ENCODE measurements at places on chromosomes 13 and 19.

DNA sequence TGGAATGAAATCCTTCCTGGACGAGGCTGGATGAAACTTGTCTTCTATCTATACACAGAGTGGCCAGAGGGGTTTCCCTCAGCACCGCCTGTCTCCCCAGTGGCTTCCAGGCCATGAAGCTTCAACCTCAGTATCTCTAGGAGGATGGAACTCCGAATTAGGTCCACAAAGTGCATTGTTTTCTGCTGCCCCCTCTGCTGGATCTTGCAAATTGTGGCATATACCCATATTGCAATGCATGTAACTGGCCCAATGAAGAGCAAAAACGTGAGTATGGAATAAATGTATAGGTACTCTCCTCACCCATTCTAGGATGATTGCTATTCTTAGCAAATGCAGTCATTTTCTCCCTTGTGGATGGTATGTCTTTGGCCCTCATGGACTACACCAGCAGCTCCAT is 14.7 kb upstream of the LILRB4 start:
- no peaks in the 10 kb centered on the region for H3K27me3 ChIP-seq
- H3K27ac ChIP-seq, result no peak overlapping the region
- H3K4me1 ChIP-seq, result no peaks in the 10 kb centered on the region
- H3K36me3 ChIP-seq, result no peaks in the 10 kb centered on the region

- H3K27ac ChIP-seq, result no peak overlapping the region
- H3K36me3 ChIP-seq, result no peaks in the 10 kb centered on the region
- DNase-seq, result no peak
- no peaks in the 10 kb centered on the region for H3K27me3 ChIP-seq
- H3K4me1 ChIP-seq, result peaks cover 10% of the 10 kb centered on the region
These were observed 5.5 kb downstream of the MAST3 start for GRCh38 chr19:18102916-18103542.

- DNase-seq, result no peak
- no peaks in the 10 kb centered on the region for H3K36me3 ChIP-seq
- H3K27me3 ChIP-seq, result no peaks in the 10 kb centered on the region
These were observed 79.9 kb downstream of the STK24 start for GRCh38 chr13:98496966-98497365.

- H3K27me3 ChIP-seq, result no peaks in the 10 kb centered on the region
- no peak for DNase-seq
- H3K36me3 ChIP-seq, result no peaks in the 10 kb centered on the region
- no peak overlapping the region for H3K4me3 ChIP-seq
- H3K4me1 ChIP-seq, result peaks cover 3% of the 10 kb centered on the region
These were observed 170.6 kb upstream of the TSC22D1 start for GRCh38 chr13:44746690-44747089.

DNA sequence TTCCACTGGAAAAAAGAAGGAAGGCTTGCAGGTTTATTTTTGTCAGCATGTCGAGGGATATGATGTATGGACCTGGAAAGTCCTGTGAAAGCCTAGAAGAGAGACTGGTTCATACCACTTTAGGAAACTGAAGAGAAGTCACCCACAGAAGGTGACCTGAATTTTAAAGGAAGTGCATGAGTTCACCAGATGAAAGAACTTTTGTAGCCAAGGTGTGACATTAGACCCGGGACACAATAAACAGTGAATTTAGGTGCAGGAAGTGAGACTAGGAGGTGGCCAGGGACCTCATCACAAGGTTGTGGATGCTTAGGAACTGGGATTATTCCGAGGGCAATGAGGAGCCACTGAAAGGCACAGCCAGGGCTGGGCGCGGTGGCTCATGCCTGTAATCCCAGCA is 79.1 kb downstream of the ZNF429 start:
- no peaks in the 10 kb centered on the region for H3K36me3 ChIP-seq
- no peaks in the 10 kb centered on the region for H3K4me1 ChIP-seq
- no peak overlapping the region for H3K4me3 ChIP-seq
- H3K27me3 ChIP-seq, result no peaks in the 10 kb centered on the region
- no peak overlapping the region for H3K27ac ChIP-seq

GRCh38 chr13:33232883-33233282 is 52.7 kb downstream of the STARD13 start:
- H3K27ac ChIP-seq, result no peak overlapping the region
- no peak for DNase-seq
- H3K4me3 ChIP-seq, result no peak overlapping the region
- H3K36me3 ChIP-seq, result no peaks in the 10 kb centered on the region
- H3K4me1 ChIP-seq, result peaks cover 10% of the 10 kb centered on the region

- H3K27me3 ChIP-seq, result no peaks in the 10 kb centered on the region
- peak overlapping the region; percentile 45 for H3K4me3 ChIP-seq
- no peaks in the 10 kb centered on the region for H3K36me3 ChIP-seq
- H3K4me1 ChIP-seq, result peaks cover 7% of the 10 kb centered on the region
- peak; percentile 43 for DNase-seq
These were observed 535 bp downstream of the CDKN2D start for GRCh38 chr19:10568062-10568825.

DNA sequence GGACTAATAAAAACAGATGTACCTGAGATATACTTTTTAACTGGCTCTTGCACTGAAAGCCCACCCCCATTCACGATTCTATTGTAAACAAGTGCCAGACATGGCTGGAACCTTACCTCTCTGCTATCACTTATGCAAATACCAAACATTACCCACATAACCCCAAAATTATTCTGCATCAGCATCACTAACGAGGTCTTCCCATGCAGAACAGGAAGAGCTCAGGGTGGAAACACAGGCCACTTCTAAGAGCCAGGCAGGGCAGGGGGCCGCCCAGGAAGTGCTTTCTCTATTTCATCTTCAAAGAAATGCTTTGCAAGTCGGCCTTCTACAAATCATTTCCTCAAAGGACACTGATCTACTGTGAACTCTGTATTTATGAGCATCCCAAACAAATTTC is 7.3 kb downstream of the IRS2 start:
- H3K27ac ChIP-seq, result no peak overlapping the region
- no peaks in the 10 kb centered on the region for H3K36me3 ChIP-seq
- peak overlapping the region; percentile 45 for H3K4me3 ChIP-seq
- no peak for DNase-seq
- peaks cover 26% of the 10 kb centered on the region for H3K4me1 ChIP-seq

- peaks cover 4% of the 10 kb centered on the region for H3K4me1 ChIP-seq
- no peak overlapping the region for H3K4me3 ChIP-seq
- DNase-seq, result no peak
- H3K27ac ChIP-seq, result no peak overlapping the region
- H3K36me3 ChIP-seq, result no peaks in the 10 kb centered on the region
These were observed 4.5 kb upstream of the B3GNT8 start for GRCh38 chr19:41431426-41432386.

- H3K4me3 ChIP-seq, result no peak overlapping the region
- H3K4me1 ChIP-seq, result no peaks in the 10 kb centered on the region
- H3K36me3 ChIP-seq, result no peaks in the 10 kb centered on the region
- H3K27me3 ChIP-seq, result no peaks in the 10 kb centered on the region
- no peak overlapping the region for H3K27ac ChIP-seq
- DNase-seq, result no peak
These were observed 198.3 kb downstream of the NBEA start for GRCh38 chr13:35140321-35140720.

- H3K27ac ChIP-seq, result no peak overlapping the region
- H3K4me1 ChIP-seq, result no peaks in the 10 kb centered on the region
- no peaks in the 10 kb centered on the region for H3K27me3 ChIP-seq
- DNase-seq, result no peak
- H3K4me3 ChIP-seq, result no peak overlapping the region
These were observed 23.1 kb downstream of the PNPLA6 start for GRCh38 chr19:7558667-7559066.

DNA sequence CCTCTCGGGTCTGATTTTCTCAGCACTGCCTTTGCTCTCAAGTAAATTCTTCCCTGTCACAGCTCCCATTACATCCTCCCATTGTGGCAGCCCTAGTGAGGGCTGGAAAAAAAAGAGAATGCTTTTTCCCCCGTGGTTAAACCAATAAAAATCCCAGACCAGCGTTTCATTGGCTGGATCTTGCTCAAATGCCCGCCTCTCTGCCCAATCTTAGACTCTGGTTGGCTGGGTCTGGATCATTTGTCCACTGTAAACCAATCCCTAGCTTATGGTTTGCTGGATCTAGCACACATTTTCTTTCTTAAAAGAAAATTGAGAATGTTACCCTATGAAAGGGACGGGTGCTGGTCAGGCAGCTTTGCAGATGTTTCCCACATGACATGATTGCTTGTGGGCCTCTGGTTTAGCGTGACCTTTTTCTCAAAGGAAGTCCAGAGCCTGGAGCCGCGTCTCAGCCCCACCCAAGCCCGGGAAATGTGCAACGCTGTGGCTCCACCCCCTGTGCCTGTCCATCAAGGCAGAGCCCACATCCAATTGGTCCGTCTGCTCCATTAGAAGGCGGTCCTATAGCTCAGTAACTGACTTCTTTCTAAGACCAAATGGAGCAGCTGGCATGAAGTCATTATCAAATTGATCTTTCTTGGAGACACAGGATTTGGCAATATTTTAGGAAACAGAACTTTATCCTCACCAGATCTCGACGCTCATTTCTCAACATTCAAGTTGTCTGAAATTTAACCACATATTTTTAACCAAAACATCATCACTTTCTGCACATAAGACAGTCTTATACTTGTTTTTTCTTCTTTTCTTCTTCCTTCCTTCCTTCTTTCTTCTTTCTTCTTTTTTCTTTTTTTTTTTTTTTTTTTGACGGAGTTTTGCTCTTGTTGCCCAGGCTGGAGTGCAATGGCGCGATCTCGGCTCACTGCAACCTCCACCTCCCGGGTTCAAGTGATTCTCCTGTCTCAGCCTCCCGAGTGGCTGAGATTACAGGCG is 2.6 kb upstream of the MCEMP1 start:
- no peaks in the 10 kb centered on the region for H3K27me3 ChIP-seq
- H3K27ac ChIP-seq, result no peak overlapping the region
- H3K36me3 ChIP-seq, result no peaks in the 10 kb centered on the region
- H3K4me3 ChIP-seq, result no peak overlapping the region
- no peak for DNase-seq

GRCh38 chr13:101115762-101116171 is 300.5 kb downstream of the NALCN start:
- no peaks in the 10 kb centered on the region for H3K4me1 ChIP-seq
- DNase-seq, result no peak
- no peaks in the 10 kb centered on the region for H3K36me3 ChIP-seq
- H3K27ac ChIP-seq, result no peak overlapping the region
- no peaks in the 10 kb centered on the region for H3K27me3 ChIP-seq

DNA sequence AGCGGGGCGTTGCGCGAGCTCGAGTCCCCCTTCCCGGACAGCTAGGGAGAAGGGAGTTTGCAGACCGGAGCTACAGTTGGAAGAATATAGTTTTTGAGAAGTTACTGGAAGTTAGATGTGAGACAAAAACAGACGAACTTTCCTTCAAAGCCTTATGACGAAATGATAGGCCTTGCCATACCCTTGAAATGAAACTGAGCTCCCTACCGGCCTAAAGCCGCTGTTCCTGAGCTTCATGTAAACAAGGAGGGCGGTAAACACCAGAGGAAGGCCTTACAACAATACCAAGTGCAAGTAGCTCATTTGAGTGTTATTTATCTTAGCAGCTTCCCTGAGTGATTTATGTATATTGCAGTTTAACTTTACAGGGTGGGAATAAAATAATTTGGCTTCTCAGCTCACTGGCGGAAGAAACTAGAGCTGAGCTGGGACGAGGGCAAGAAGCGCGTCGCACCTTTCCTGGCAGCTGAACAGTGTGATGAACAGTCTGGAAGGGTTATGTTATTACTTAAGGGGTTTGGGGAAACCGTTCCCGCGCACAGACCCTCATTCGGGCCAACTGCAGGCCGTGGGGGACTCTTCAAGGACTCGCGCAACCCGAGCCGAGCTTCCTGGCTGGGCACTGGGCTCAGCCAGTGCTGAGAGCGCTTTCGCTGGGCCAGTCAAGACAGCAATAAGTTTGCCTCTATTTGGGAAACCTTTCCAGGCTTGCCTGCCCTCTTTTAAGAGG is 111.2 kb downstream of the KCNRG start:
- H3K4me1 ChIP-seq, result peaks cover 2% of the 10 kb centered on the region
- H3K27ac ChIP-seq, result peak overlapping the region; percentile 97
- no peak for DNase-seq
- H3K36me3 ChIP-seq, result no peaks in the 10 kb centered on the region

DNA sequence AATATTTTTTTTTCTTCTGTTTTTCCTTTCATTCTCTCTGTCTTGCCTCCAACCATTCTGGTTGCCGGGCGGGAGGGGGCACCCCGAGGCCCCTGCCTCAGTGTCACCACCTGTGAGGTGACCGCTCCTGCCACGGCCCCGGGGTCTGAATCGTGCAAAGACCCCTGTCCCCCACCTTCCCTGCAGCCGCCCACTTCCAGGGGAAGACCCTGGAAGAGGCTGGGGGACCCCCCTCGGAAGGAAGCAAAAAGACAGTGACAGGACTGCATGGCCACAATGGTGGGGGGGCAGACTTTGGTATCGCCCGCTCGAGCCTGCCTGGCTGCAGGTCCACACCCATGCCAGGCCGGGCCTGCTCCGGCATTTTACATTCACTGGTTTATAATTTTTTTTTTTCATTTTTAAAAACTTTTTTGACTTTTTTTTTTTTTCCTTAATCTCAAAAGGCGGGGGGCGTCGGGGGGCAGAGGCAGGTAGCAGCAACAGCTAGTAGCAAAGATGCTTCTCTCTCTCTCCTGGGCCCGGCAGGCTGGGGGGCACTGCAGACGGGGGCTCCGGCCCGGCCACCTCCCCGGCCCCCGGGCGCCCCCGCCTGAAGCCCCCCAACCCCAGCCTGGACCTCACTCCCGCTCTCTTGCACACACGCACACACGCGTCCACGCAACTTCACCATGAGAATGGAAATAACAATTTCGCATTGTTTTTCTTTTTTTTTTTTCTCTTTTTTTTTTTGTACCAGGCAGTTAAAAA is 22.6 kb downstream of the ZBTB7A start:
- H3K4me3 ChIP-seq, result no peak overlapping the region
- DNase-seq, result no peak
- H3K4me1 ChIP-seq, result no peaks in the 10 kb centered on the region

GRCh38 chr19:1411255-1412191 is 4.1 kb downstream of the DAZAP1 start:
- H3K4me1 ChIP-seq, result peaks cover 48% of the 10 kb centered on the region
- no peaks in the 10 kb centered on the region for H3K27me3 ChIP-seq
- no peak overlapping the region for H3K27ac ChIP-seq
- no peak overlapping the region for H3K4me3 ChIP-seq
- peak; percentile 24 for DNase-seq

DNA sequence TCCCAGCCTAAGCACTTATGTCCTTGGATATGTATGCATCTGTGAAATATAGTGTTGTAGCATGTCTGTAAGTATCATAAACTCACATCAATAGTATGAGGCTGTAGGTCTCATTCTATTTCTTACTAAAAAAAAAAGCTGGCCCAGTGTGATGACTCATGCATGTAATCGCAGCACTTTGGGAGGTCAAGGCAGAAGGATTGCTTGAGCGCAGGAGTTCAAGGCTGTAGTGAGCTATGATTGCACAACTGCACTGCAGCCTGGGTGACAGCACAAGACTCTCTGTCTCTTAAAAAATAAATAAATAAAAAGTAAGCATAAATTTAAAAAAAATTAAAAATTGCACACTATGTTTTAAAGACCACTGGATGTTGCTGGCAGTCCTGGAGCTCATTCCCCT is 79.1 kb upstream of the SPATA13 start:
- H3K4me3 ChIP-seq, result no peak overlapping the region

DNA sequence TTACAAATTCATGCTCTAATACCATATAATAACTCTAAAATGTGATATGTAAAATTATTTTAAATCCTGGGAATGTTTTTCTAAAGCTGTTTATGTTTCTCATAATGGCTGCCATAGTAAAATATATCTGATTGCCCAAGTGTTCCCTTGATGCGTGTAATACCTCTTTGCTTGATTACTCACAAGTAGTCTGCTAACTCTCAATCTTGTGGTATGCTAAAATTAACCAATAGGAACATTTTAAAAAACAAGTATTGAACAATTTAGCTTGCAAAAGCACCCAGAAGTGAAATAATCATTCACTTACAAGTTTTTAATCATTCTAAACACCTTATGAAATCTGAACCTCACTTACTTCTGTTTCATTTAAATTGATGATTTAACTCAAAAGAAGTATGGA is 386.0 kb upstream of the ATXN8OS start:
- no peak overlapping the region for H3K27ac ChIP-seq
- H3K4me3 ChIP-seq, result no peak overlapping the region
